ENCODE measurements at places on chromosomes 4 and X. TPM values are rescaled to one million over a fixed set of nuclear protein-coding genes. Genes with fewer than 3 reads are reported as not detected.

PNMA3 gene
- total RNA-seq: 0.30 TPM

SPANXA2 gene
- total RNA-seq: not detected

TCEAL5 gene
- total RNA-seq: not detected

GPR119 gene
- not detected for total RNA-seq

MAPK10 gene
- 1.3 TPM for total RNA-seq

SPINK2 gene
- total RNA-seq: not detected

SPARCL1 gene
- 117 TPM for total RNA-seq

TGIF2LX gene
- total RNA-seq: not detected

PDE5A gene
- 5.3 TPM for total RNA-seq
